Naive thymus-derived CD4-positive, alpha-beta T cell (primary cell): ENCODE measurements at places on chromosomes 4 and X. TPM values are rescaled to one million over a fixed set of nuclear protein-coding genes. Genes with fewer than 3 reads are reported as not detected.

GRCh38 chr4:104416725-104417356, 77.9 kb downstream of the CXXC4 start:
- no peak overlapping the region for H3K4me3 ChIP-seq
- DNase-seq, result no peak
- no peaks in the 10 kb centered on the region for H3K27me3 ChIP-seq

- H3K36me3 ChIP-seq, result no peaks in the 10 kb centered on the region
- no peaks in the 10 kb centered on the region for H3K27me3 ChIP-seq
- no peak for DNase-seq
- no peak overlapping the region for H3K4me3 ChIP-seq
- H3K4me1 ChIP-seq, result no peaks in the 10 kb centered on the region
Observed at GRCh38 chrX:130118441-130119311, 8.4 kb upstream of the ELF4 start.

- no peaks in the 10 kb centered on the region for H3K4me1 ChIP-seq
- H3K27me3 ChIP-seq, result no peaks in the 10 kb centered on the region
- no peaks in the 10 kb centered on the region for H3K36me3 ChIP-seq
- H3K27ac ChIP-seq, result no peak overlapping the region
- no peak overlapping the region for H3K4me3 ChIP-seq
Observed at GRCh38 chr4:183455431-183456195, 11.2 kb downstream of the CDKN2AIP start.

Gene ARAF
- total RNA-seq, result 118 TPM

- no peak for DNase-seq
- no peaks in the 10 kb centered on the region for H3K4me1 ChIP-seq
- H3K36me3 ChIP-seq, result no peaks in the 10 kb centered on the region
- no peak overlapping the region for H3K4me3 ChIP-seq
Observed at GRCh38 chr4:82398263-82398662, 24.5 kb upstream of the HNRNPD start.

- no peaks in the 10 kb centered on the region for H3K27me3 ChIP-seq
- H3K4me1 ChIP-seq, result no peaks in the 10 kb centered on the region
- no peaks in the 10 kb centered on the region for H3K36me3 ChIP-seq
- no peak overlapping the region for H3K27ac ChIP-seq
Observed at GRCh38 chrX:137945470-137945869, 379.5 kb downstream of the ZIC3 start.

Gene GAK
- total RNA-seq, result 174 TPM

Gene PFKFB1
- total RNA-seq, result 0.48 and 0.65 TPM in 2 replicates
